ENCODE measurements at places on chromosomes 16 and 17.

DNA sequence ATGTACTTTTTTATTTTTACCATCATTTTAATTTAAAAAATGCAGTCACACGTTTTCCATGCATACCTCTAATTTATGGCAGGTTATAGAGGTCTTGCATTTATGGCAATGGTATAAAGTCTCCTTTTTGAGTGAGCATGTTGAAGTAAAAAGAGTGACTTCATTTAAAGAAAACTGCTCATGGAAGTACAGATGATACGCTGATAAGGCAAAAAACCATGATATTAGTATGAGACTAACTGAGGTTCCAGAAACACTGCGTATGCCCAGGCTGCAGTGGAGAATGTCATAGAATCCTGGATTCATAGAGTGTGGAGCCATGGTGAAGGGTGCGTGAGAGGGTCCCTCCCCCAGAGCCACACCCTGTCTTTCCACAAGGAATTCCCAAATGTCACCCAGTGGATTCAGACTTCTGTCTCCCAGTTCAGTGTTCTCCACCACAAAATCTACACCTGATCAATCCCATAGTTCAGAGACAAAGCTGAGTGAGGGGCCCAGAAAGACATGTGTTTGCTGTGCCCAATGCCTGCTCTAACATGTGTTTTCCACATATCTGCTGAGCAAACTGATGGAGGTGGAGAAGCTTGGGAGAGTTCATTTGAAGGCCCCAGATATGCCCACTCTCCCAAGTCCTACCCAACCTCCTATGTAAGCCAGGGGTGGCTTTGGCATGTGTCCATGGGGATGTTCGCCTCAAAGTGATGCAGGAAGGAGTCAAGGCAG lies 69.4 kb downstream of the SLC6A2 start:
- DNase-seq: no peak

DNA sequence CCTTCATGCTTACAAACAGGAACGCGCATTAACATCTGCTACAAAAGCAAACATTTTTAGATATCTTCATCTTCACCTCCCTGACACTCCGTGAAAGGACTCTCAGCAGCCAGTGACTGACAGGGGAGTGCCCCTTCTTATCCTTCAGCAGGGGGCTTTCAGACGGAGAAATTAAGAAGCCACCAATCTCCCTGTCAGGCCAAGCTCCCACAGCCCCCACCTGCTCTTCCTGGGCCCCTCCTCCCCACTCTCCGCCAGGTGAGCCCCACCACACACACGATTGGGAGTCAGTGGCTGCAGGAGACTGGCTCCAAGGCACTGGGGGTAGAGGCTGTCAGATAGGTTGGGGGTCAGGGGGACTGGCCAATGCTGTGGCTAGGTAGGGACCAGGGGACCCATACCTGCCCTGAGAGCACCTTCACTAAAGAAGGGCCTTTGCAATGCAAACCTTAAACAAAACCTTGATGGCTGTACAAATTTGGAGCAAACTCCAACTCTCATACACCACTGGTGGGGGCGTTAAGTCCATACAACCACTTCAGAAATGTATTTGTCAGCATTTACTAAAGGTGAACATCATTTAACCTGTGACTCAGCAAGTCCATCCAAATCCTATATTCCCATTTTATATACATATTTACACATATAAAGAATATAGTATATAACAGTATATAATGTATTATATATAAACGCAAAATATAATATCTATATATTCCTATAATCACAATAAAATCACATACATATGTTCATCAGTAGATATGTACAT lies 232.2 kb downstream of the ZNF423 start:
- no peak for DNase-seq

- no peak for DNase-seq
These were observed 126.2 kb downstream of the MRM1 start for GRCh38 chr17:36727577-36727976.

- peak; percentile 56 for DNase-seq
These were observed 2.9 kb downstream of the HEXIM1 start for GRCh38 chr17:45150911-45151809.

DNA sequence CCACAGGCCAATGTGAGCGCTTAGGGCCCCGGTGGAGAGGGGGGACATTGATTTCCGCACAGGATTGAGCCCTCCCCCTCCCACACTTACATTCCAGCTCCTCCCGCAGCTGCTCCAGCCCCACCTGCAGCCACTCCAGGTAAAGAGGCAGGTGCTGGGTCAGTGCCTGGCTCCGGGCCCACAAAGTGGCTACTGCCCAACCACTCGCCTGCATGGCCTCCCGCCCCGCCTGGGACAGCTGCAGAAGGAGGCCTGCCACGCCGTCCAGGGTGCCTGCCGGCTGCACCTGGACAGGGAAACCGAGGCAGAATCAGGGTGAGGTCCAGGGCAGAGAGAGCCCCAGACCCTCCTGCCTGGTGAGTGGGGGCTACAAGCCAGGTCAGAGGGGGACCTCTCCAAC lies 46.3 kb downstream of the RMI2 start:
- no peak for DNase-seq

Measured in cerebellar cortex (tissue), 1 donor.